Pancreas (tissue), 10 donors: ENCODE measurements at places on chromosomes 6 and 20. TPM values are rescaled to one million over a fixed set of nuclear protein-coding genes. Genes with fewer than 3 reads are reported as not detected.

ADAM33 gene
- 0.97 TPM for total RNA-seq

NMBR gene
- total RNA-seq, result not detected

MUC21 gene
- total RNA-seq, result not detected

WFDC10B gene
- total RNA-seq, result not detected

DPPA5 gene
- not detected for total RNA-seq

ZNF512B gene
- total RNA-seq, result 8.9 TPM

ZC3H12D gene
- 0.47 TPM for total RNA-seq

CPNE5 gene
- 0.76 TPM for total RNA-seq

PSMB9 gene
- 5.7 TPM for total RNA-seq

SLC22A2 gene
- not detected for total RNA-seq

UST gene
- 3.8 TPM for total RNA-seq

JPH2 gene
- total RNA-seq, result 0.09 TPM

SSTR4 gene
- not detected for total RNA-seq

CRISP2 gene
- total RNA-seq, result not detected

SLC4A11 gene
- total RNA-seq, result 0.46 TPM

DTNBP1 gene
- 7.3 TPM for total RNA-seq

CD109 gene
- 0.57 TPM for total RNA-seq
